Renal cortex interstitium (tissue), 15 donors: ENCODE measurements at places on chromosomes 2 and 18.
A peak's percentile ranks its signal among the peaks of the same experiment; 100 is the strongest.

DNA sequence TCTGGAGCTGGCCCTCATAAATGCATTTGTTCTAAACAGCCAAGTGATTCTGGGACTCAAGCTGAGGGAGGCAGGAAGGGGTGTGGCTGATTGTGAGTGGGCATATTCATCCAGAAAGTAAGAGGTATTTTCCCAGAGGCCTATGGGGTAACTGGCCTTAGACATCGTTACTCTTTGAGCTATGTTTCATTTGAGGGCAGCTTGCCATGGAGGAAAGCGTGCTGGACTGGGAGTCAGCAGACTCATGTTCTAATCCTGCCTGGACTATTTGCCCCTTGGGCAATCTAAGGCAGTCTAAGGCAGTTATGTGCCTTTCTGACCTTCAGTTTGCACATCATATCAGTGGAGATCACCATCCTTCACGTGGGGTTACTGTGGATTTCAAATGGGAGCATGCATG is 93.5 kb upstream of the SLC14A2 start:
- no peak for DNase-seq

DNA sequence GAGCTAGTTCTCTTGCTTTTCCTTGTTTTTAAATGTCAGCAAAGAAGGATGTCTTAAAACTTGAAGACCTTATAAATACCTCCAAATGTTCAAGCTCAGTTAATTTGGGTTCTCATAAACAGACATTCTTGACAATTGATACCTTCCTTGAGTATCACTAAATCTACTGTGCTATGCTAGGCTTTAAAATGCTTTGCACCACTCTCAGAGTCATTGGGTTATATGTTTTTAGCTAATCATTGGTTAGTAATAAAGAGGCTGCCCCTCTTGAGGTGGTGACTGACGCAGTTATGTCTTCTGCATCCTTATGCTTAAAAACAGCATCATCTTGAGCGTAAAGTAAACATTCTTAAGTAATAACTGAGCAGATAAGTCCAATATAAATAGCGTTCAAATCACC is 276.0 kb downstream of the AGPS start:
- DNase-seq, result no peak

DNA sequence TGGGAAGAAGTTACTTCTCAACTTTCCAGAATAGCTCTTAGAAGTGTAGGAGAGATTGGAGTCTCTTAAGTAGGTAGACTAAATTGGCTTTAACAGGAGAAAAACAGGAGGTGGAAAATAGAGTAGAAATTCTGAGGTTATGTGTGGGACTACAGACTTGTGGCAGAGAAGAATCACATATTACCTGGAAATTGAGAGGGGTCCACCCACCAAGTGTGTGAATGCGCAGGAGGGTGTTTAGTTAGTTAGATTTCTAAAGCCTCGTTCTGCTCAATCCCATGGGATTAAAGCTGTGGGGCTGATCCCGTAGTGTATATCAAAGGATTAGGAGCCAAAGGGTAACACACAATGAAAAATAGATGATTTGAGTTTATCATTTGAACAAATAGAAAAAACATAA is 319.1 kb downstream of the TRIB2 start:
- DNase-seq, result no peak

DNA sequence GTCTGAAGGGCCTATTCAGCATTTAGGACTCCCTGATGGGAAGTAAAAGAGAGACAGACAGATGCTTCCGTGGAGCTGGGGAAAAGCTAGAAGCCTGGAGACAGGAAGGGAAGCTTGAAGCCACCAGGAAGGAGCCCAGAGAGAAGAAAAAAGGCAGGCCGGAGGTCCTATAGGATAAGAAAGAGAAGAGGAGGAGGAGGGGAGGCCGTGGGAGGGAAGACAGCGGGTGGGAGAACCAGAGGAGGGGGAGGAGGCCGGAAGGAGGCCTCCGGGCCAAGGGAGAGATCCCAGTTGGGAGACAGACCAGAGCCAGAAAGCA is 107.1 kb upstream of the PKDCC start:
- peak; percentile 75 for DNase-seq

GRCh38 chr2:11683966-11684365 is 14.0 kb upstream of the NTSR2 start:
- DNase-seq, result no peak
